ENCODE measurements at places on chromosomes 6 and 20.
A peak's percentile ranks its signal among the peaks of the same experiment; 100 is the strongest.

GRCh38 chr20:23646106-23646873, 8.5 kb upstream of the CST3 start:
- no peak for DNase-seq

- peak; percentile 54 for DNase-seq
These were observed 700 bp downstream of the GFOD1 start for GRCh38 chr6:13486679-13487121.

GRCh38 chr6:32175711-32176475, at the start of gene AGPAT1:
Gene AGPAT1 (minus strand): TSS chr6:32176084. CDS start chr6:32171496, 4,588 bp downstream.
- peak; percentile 97 for DNase-seq

GRCh38 chr6:167669870-167670802, 156.6 kb upstream of the AFDN start:
- no peak for DNase-seq

DNA sequence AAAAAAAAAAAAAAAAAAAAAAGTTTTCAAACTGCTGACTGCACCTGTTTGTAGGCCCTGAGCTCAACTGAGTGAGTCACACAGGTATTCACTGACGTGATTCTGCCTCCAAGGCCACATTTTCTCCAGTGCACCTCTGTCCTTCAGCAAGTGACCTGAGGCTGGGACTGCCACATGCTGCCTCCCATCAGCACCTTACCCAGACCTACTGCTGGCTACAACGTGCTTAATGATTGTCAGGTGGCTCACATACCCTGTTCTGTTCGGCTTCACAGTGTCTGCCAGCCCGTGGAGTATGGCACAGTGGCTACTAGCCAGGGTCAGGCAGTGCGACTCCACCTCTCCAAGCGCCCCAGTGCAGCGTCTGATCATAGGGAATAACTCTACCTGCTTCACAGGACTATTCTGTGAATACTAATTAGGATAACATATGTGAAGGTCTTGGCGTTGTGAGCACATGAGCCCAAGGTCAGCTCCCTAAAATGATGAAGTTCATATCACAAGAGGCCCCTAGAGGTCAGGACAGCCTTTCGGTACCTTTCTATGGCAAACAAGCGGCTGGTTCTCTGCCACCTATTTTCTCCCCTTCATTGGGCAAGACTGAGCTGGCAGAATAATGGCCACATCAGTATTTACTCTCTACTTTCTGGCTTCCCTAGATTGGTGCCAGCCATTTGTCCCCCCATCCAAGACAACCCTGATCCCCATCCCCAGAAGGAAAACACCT, 28.1 kb downstream of the RIPOR3 start:
- no peak for DNase-seq

DNA sequence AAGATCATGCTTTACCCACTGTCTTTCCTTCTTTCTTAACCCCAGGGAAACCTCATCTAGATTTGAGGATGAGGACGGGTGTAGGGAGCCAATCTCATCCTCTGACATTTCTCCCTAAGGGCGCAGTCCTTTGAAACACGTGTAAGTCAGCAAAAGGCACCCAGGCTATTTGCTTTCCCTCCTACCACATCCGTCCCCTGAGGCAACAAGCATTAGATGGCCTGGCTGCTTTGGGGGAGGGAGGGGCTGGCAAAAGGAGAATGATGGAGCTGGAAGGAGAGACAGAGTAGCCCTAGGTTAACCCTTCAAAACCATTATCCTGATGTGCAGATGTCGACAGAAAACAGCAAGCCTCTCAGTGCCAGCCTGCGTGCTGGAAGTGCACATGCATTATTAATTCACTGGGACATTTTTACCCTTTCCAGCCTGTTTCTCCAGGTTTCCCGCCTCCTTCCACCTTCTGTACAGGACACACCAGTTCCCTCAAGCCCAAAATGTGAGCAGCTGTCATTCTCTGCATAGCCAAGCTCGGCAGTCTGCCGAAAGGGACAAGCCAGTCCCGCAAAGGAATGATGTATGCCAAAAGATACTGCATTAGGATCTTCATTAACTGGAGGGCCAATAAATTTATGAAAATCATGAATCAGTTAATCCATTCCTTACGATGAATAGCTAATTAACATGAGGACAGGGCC, 547.2 kb downstream of the CD83 start:
- no peak for DNase-seq

DNA sequence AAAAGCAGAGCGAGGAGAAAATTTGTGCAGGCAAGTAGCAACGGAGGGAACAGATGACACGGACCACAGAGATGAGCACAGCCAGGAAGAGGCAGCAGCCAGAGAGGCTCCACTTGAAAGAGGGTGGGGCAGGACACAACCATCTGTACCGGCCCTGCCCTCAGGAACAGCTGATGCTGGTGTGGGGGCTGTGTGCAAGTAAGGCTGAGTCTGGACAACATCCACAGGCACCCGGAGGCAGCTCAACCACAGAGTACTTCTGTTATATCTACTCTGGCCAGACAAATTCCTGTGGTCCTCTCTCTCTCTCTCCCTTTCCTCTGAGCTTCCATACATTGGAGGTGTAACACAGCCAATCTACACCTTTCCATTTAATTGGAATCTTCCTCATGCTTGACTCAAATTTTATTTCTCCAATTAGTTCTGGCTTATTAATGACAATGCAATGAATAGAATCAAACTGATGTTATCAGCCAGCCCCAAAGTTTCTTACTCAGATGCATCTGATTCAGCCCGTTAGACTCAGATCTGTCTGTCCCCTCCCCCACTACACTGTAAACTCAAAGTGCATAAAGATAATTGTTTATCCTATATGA, 24.9 kb downstream of the KIF13A start:
- peak; percentile 96 for DNase-seq

DNA sequence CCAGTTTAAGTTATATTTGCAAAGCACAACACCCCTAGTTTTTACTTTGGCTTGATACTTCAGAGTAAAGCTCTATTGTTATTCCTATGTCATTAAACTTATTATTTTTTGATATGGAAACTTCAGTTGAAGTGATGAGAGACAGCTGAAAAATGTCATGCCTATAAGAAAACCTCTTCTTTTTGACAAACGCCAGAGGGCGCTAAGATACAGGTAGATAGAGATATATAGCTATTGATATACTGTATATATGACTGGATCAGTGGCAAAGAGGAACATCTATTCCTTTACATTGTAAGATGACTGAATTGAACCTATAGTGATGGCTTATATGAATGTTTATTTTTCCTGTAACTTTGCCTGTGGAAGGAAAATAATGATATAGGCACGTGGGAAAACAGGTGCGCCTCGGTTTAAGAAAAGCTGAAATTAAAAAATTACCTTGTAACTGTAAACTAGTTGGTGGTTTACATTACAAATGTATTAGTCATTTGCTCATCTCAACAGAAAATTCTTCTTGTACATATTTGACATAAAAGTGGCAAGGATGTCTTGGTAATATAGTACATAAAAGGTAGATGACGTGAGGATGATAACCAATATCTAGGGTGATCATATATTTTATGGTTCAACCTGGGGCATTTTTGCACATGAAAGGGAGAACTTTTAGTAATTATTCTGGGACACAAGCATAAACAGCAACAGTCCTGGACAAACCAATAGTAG, 74.1 kb downstream of the LAMA4 start:
- peak; percentile 91 for DNase-seq

DNA sequence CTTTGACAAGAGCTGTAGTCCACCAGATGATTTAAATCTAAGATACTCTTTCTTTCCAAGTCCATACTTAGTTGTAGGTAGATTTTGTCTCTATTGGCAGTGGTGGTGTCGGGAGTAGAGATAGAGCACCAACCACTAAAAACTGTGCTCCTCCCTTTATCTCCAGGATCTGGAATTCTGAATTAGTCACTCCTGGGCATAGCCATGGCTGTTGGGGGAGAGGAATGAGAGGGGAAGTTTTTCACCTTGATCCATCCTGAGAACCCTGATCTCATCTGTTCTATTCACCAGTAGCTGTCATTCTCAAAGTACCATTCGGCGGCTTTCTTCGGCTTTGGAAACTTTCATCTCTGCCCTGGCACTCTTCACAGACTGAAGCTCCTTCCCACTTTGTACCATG, 35.6 kb upstream of the NKX2-4 start:
- no peak for DNase-seq

GRCh38 chr20:52031563-52032303, 159.8 kb downstream of the ZFP64 start:
- DNase-seq: peak; percentile 74

DNA sequence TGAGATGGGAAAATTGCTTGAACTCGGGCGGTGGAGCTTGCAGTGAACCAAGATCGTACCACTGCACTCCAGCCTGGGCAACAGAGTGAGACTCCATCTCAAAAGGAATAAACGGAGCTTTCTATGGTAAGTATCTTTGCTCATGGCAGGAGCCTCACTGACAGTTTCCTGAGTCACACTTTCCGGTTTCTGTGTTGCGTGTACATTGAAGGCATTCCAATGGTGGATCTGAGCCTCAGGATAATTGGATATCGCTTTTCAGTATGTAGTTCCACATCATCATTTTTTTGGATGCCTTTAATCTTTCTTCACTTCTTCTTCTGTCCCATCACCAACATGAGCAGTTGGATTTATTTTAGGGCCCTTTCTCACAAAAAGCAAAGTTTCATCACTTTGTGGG, 28.6 kb upstream of the GTSF1L start:
- peak; percentile 82 for DNase-seq

GRCh38 chr6:12058172-12058961, 46.3 kb downstream of the HIVEP1 start:
- no peak for DNase-seq

GRCh38 chr20:25148181-25148981, 47.1 kb upstream of the ENTPD6 start:
- DNase-seq: peak; percentile 53

- DNase-seq: no peak
These were observed 135.1 kb downstream of the KIF16B start for GRCh38 chr20:16438100-16438499.

- DNase-seq: no peak
These were observed 48.7 kb downstream of the BCAS4 start for GRCh38 chr20:50843331-50844276.

- DNase-seq: no peak
These were observed 149.8 kb downstream of the GRM4 start for GRCh38 chr6:33996120-33996475.

DNA sequence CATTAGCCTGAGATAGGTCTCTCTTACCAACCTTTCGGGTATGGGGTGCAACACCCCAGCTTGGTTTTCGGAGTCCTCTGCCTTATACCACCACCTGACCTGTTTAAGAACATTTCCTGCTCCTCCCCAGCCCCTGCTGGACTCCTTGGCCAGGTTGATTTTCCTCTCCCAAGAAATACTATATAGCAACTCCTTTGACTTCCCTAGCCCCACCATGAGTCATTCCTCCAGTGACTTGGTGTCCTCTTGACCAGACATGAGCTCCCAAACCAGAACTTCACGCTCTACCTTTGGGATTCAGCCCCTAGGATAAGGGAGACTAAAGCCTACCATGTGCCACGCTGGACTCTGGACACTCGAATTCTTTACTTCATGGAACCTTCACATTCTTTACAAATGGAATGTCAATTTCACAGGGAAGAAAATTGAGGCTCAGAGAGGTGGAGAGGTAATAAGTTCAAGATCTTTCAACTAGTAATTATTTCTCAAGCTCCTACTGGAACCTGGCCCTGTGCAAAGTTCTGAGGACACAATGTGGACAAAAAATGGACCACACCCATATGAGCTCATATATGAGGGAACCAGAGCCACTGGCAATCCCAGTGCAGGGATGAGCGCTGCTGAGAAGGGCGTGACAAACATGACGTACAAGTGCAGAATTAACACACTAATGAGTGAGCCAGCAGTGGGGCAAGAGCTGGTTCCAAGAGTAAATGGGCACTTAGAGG, 48.2 kb downstream of the SIRPA start:
- DNase-seq: peak; percentile 82

- DNase-seq: peak; percentile 8
These were observed 12.2 kb upstream of the C6orf58 start for GRCh38 chr6:127564761-127565160.

DNA sequence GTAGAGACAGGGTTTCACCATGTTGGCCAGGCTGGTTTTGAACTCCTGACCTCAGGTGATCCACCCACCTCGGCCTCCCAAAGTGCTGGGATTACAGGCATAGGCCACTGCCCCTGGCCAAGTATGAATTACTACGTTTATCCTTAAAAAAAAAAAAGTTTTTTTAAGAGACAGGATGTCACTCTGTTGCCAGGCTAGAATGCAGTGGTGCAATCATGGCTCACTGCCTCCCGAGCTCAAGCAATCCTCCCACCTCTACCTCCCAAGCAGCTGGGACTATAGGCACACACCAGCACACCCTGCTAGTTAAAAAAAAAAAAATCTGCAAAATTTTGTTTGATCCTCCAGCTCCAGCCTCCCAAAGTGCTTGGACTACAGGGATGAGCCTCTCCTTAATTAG, 23.1 kb downstream of the IYD start:
- DNase-seq: peak; percentile 29
